ENCODE measurements at places on chromosomes 2 and 18. TPM values are rescaled to one million over a fixed set of nuclear protein-coding genes. Genes with fewer than 3 reads are reported as not detected.

DNA sequence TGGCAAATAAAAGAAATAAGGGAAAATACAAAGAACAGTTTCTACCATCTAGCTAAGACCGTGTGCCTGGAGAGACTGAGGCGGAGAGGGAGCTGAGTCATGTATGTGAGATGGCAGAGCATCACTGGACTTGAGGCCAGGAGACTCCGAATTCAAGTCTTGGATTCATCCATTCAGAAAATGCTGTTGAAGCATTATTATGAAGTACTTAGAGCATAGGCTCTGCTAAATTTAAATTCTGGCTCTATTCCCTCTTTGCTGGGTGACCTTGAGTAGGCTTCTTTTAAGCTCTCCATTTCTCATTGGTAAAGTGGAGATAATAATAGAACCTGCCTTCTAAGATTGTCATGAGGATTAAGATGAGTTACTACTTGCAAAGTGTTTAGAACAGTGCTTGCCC, 34.7 kb downstream of the NPHP1 start:
- H3K4me3 ChIP-seq, result no peak overlapping the region
- H3K27me3 ChIP-seq, result no peaks in the 10 kb centered on the region
- no peaks in the 10 kb centered on the region for H3K36me3 ChIP-seq
- no peak for DNase-seq
- no peak overlapping the region for H3K27ac ChIP-seq

GRCh38 chr2:69768235-69768634, 26.3 kb downstream of the ANXA4 start:
- H3K4me3 ChIP-seq, result no peak overlapping the region
- H3K4me1 ChIP-seq, result peaks cover 5% of the 10 kb centered on the region
- DNase-seq, result no peak
- H3K27ac ChIP-seq, result no peak overlapping the region
- H3K36me3 ChIP-seq, result no peaks in the 10 kb centered on the region

DNA sequence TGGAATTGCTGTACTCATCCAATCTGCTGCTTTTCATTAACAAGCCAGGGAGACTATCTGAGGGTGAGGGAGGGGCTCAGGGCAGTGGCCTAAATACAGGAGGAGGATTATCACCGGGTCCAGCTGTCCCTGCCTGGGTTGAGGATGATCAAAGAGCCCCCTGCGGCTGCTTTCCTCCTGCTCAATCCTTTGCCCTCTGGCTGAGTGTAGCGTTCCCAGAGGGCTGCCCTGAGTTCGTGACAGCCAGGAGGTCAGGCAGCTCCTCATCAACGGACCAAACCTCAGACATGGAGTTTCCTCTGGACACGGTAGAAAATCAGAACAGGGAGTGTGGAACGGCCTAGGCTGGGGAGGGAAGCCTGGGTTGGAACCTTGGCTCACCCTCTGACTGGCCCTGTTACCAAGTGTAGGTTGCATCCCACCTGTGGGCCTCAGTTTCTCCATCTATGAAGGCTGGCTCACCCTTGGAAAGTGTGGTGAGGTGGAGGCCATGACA, 23.5 kb downstream of the CIB4 start:
- no peaks in the 10 kb centered on the region for H3K36me3 ChIP-seq
- H3K4me3 ChIP-seq, result no peak overlapping the region
- peaks cover 8% of the 10 kb centered on the region for H3K27me3 ChIP-seq
- no peak overlapping the region for H3K27ac ChIP-seq
- peaks cover 9% of the 10 kb centered on the region for H3K4me1 ChIP-seq

DNA sequence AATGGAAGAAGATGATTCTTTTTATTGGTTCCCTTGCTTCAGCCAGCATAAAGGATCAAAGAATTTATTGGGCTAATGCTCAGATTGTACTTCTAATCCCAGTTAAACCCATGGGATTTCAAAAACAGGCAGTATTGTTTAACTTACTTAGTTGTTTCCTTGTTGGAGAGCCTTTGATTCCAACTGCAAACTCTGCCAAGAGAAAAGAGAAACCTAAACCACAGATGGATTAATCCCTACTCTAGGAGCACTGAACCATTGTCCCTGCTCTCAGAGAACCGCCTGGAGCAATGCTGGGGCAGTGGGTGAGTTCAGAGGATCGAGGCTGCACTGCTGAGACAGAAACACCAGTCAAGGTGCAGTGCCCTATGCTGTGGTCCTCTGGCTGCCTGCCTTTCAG, 44.9 kb upstream of the SIGLEC15 start:
- DNase-seq, result no peak
- peaks cover 5% of the 10 kb centered on the region for H3K27me3 ChIP-seq
- no peaks in the 10 kb centered on the region for H3K36me3 ChIP-seq
- H3K4me3 ChIP-seq, result no peak overlapping the region

GRCh38 chr18:24502667-24503523, 42.5 kb downstream of the HRH4 start:
- no peaks in the 10 kb centered on the region for H3K36me3 ChIP-seq
- H3K4me1 ChIP-seq, result no peaks in the 10 kb centered on the region
- H3K27me3 ChIP-seq, result no peaks in the 10 kb centered on the region
- no peak overlapping the region for H3K27ac ChIP-seq

- H3K4me3 ChIP-seq, result no peak overlapping the region
- no peak for DNase-seq
- H3K27ac ChIP-seq, result no peak overlapping the region
- no peaks in the 10 kb centered on the region for H3K36me3 ChIP-seq
Measured at GRCh38 chr2:118151831-118152230, 63.6 kb downstream of the INSIG2 start.

The RGPD4 gene
- not detected for total RNA-seq

The CXCR1 gene
- total RNA-seq, result not detected

The ABCG8 gene
- total RNA-seq, result not detected

Measured in endothelial cell (in vitro differentiated cells).